ENCODE measurements at places on chromosomes 4 and X. TPM values are rescaled to one million over a fixed set of nuclear protein-coding genes. Genes with fewer than 3 reads are reported as not detected.

Gene NSDHL
- total RNA-seq: 42.6 TPM

Gene IQCM
- 0.08 TPM for total RNA-seq

Gene FATE1
- total RNA-seq: not detected

Gene IL2
- not detected for total RNA-seq

Gene ADGRG2
- not detected for total RNA-seq

Gene PPARGC1A
- total RNA-seq: 34.6 TPM

Gene CENPVL1
- not detected for total RNA-seq

Gene PABPC5
- total RNA-seq: 0.14 TPM

Gene USP26
- total RNA-seq: not detected

Gene UNC5C
- total RNA-seq: 1.2 TPM

Gene NKX3-2
- total RNA-seq: not detected

Gene DDX53
- total RNA-seq: not detected

Gene GAGE12E
- not detected for total RNA-seq

Gene SPINK2
- not detected for total RNA-seq

Gene PLAC8
- total RNA-seq: 63.2 TPM

Gene IL3RA
- 1.7 TPM for total RNA-seq

Gene FHIP1A
- 1.3 TPM for total RNA-seq

Gene GPRIN3
- 1.4 TPM for total RNA-seq

Gene FOXP3
- 0.05 TPM for total RNA-seq

Gene GALNTL6
- total RNA-seq: 0.08 TPM

Gene GPC3
- total RNA-seq: 1,133 TPM

Gene TCEAL8
- 109 TPM for total RNA-seq

Measured in liver (tissue), 10 donors.